COR-L47 (cell line): ENCODE measurements at places on chromosomes 16 and 17.

- DNase-seq = no peak
Observed at GRCh38 chr17:83101805-83102480, 22.5 kb downstream of the METRNL start.

DNA sequence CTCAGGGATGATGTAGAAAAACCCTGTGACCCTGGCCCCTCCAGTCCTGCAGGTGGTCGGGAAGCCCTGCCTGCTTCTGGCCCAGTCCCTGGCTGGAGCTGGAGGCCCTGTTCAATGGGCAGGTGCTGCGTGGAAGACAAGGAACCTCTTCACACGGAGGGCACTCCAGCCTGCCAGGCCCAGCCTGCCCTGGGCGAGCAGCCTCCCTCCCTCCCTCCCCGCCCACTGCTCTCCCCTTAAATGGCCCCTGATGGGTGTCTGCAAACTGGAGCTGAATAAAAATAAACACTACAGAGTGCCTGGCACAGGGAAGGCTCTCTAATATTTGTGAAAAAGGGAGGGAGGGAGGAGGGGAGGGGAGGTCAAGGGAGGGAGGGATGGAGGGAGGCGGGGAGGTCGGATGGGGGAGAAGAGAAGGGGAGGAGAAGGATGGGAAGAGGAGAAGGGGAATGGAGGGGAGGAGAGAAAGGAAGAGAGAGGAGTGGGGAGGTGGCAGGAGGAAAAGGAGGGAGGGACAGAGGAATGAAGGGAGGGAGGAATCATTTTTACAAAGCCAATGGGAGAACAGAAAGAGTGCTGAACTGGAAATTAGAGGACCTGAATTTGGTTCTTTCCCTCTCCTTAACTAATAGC is 222.8 kb upstream of the TNRC6C start:
- peak; percentile 59 for DNase-seq

DNA sequence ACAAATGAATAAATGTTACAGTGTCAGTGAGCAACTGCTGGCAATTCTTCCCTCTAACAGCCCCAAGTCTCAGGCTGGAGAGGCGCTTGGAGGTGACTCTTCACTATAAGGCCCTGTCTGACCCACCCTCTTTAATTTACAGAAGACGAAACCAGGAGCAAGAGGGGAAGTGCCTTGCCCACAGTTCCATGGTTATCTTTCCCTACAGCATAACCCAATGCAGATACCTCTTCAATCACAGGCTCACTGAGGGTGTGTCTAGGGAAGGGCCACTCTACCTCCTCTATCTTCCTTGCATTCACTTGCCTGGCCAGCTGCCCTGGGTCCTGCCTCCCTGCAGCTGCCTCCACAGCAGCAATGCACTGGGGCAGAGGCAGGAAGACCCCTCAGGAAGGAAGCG is 9.6 kb upstream of the N4BP1 start:
- DNase-seq = no peak

GRCh38 chr17:15023589-15024336 is 241.4 kb downstream of the PMP22 start:
- no peak for DNase-seq

DNA sequence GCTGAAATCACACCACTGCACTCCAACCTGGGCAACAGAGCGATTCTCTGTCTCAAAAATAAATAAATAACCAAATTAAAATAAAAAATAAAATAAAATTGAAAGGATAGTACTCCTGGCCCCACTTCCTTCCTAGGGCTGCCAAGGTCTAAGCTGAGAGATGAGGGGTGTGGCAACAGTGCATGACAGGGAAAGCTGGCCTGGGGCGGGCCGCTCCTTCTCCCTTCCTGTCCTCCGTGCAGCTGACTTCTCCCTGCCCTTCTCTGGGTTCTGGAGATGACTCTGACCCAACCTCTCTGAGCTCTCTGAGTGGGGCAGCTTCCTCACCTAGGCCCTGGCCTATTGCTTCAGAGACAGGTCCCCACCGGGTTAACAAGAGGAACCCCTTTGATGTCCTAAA is 8.7 kb upstream of the SLC25A39 start:
- DNase-seq = no peak

DNA sequence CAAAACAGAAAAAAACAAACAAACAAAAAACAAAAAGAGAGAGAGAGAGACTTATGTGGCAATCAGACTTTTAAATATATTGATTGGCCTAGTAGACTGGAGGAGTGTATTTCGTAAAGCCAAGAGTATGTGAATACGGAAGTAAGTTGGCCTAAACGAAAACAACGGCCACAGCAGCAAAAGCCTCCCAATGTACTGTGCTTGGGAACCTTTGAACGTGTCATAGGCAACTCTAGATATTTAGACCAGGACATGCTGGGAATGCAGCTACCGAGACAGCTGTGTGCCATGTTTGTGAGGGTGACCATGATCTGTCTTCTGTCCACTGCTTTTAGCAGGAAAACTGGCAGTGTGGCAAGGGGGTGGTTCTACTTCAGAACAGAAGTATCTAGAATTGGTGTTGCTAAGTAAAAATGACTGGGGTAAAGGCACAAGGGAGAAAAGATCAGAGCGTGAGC is 7.4 kb downstream of the MAF start:
- DNase-seq = no peak

GRCh38 chr17:49455272-49455861 is 39.7 kb upstream of the NGFR start:
- no peak for DNase-seq

GRCh38 chr17:8708025-8708461 is 36.6 kb downstream of the CCDC42 start:
- DNase-seq = no peak

DNA sequence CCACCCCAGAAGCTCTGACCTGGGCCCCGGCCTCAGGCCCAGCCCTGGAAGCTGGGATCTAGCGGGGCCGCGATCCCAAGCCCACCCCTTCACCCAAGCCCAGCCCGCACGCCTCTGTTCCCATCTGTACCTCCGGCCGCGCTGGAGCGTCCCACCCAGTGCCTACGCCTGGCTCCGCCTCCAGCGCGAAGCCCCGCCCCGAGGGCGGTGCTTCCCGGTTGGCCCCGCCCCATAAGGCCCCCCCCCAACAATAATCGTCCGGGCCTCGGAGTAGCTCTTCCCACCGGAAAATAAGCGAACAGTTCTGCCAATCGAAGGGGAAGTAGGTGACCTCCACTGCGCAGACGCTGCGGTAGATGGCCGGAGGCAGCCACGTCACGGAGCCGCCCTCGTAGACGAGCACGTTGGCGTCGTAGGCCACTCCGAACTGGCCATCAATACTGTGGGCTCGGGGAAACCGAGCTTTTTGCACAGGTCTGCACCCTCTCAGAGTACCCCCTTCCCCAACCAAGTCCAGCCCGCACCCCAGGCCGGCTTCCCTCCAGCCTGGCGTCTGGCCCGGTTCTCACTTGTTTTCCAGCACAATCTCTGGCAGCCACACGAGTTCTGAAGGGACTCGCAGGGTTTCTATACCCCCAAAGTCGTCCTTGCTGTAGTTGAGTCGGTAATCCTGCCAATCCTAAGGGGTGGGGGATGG is 1.1 kb downstream of the CHRNE start:
- DNase-seq = no peak

GRCh38 chr17:69147460-69147859 is 5.8 kb upstream of the ABCA6 start:
- no peak for DNase-seq

DNA sequence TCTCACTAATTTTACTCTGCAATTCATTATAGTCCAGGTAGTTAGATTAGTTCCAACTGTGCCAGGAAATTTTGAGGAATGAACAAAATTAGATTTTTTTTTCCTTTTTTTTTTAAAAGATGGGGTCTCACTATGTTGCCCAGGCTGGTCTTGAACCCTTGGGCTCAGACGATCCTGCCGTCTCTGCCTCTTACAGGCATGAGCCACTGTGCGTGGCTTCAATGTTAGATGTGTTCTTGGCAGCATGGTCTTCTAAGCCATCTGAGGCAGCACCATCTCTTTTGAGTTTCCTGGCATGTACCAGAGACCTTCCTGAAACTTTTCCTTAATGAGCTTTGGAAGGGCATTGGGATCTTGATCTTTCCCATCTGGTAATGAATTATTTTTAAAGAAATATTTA is 2.6 kb upstream of the AHSP start:
- DNase-seq = no peak

- no peak for DNase-seq
Observed at GRCh38 chr17:39647256-39647655, 10.3 kb downstream of the STARD3 start.

- no peak for DNase-seq
Observed at GRCh38 chr16:29308644-29309546, 97.6 kb downstream of the NPIPB11 start.

DNA sequence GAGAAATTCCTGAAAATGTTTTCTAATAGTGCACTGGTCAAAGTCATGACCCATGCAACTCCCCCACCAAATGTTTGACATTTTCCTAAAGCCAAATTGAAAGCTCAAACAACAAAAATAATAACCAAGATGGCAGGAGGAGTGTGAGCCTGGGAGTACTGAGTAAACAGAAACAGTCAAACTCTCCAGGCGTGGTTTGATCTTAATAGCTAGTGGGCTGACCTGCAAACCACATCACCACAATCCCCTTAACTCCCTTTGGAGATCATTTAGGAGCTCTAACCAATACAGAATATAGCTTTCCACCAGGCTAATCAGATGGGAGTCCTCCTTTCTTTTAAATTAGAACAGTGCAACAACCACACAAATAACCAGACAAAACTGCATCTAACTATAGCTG is 19.2 kb upstream of the MEIOC start:
- DNase-seq = no peak
